MV-4-11 (cell line): ENCODE measurements at places on chromosomes 3 and 15.

DNA sequence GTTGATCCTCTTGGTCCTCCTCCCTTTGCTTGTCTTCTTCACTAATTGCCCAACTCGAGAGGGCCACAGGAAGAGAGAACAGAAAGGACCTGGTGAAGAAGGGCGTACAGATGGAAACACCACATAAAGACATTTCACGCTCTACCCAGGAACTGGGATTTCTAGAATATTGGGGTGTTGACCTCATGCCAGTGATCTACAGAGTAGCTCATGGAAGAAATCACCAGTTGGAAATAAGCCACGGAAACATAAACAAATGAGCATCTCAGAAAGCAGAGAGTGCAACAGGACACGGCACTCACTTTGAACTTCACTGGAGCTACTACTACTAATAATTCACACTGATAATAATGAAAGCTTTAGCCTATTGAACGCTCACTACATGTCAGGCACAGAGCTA lies 84.6 kb upstream of the ARHGEF3 start:
- no peak for DNase-seq

- peak; percentile 95 for DNase-seq
Measured at GRCh38 chr3:127729556-127730056, 56.9 kb downstream of the ABTB1 start.

GRCh38 chr3:100210772-100211135 lies 50.0 kb upstream of the TBC1D23 start:
- no peak for DNase-seq

- DNase-seq, result no peak
Measured at GRCh38 chr15:76065793-76066192, 6.0 kb downstream of the TMEM266 start.

DNA sequence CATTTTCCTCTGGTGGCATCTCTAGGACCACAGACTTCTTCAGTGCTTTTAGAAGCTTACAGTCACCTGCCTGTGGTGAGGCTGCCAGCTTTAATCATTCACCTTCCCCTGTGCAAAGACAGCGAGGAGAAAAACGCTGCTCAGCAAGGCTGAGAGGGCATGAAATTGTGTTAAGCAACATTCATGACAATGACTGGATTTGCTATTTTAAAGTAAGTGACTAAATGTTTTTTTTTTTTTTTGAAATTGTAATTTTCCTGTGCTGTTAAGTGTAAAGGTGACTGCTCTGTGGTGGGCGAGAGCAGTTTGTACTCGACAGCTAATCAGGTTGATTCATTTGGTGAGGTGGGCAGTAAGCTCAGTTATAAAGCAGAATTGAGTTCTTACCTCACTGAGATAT lies 240.4 kb downstream of the NSUN3 start:
- DNase-seq, result no peak

GRCh38 chr3:45319996-45320305 lies 68.4 kb upstream of the LARS2 start:
- DNase-seq, result no peak
